ENCODE measurements at places on chromosomes 11 and 22.
A peak's percentile ranks its signal among the peaks of the same experiment; 100 is the strongest.

DNA sequence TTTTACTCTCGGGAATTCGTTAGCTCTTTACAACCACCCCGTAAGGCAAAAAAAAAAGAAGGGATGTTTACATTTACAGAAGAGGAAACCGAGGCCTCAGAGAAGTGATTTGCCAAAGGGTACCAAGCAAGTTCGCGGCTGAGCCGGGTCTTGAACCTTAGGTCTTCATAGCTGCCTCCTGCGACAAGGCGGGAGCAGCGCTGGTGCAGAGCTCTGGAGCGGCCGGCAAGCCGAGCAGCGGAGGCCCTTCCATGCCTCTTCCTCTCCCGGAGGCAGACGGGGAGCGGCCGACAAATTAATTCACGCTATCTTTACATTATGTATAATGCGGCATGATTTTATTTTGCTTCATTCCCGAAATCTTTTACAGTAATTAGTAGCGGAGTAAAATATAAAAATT lies 536.3 kb downstream of the INSC start:
- DNase-seq = no peak

GRCh38 chr11:41320653-41321052 lies 138.8 kb downstream of the LRRC4C start:
- DNase-seq = no peak

DNA sequence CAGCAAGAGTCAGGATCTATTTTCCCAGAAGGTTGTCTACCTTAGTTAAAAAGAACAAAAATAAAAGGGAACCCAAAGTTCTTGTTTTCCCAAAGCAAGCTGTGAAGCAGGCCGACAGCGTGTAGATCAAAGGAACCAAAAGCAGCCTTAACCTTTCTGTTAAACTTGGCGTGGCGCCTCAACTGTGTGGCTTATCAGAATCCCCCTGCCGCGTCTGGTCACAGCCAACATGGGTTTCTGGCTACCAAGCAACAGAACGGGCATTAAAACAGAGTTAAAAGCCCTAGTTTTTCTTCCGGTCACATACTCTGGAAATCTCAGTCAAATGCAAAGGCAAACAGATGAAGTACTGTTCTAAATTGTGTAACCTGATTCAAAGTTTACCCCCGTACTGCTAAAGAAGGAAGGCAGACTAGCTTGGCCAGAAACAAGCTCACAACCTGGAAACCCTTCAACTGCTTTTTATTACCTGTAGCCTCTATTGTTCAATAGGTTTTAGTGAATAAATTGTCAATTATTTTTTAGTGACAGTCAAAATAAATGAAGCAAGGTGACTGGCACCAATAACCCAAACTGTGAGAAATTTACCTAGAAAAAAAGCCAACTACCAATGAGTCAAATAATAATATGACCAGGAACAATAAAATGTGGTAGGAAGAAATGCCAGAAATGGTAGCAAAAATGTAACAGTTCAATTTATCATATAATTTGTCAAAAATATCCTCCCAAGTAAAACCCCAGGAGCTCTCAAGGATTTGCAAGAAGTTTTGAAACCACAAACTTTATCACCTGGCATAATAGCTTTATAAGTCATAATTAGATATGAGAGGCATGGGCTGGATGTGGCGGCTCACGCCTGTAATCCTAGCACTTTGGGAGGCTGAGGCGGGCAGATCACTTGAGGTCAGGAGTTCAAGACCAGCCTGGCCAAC lies 21.4 kb downstream of the CHKA start:
- DNase-seq = no peak

- DNase-seq = no peak
Observed at GRCh38 chr22:29524442-29525191, 28.9 kb downstream of the THOC5 start.

GRCh38 chr11:79702303-79702702 lies 261.5 kb upstream of the TENM4 start:
- no peak for DNase-seq

DNA sequence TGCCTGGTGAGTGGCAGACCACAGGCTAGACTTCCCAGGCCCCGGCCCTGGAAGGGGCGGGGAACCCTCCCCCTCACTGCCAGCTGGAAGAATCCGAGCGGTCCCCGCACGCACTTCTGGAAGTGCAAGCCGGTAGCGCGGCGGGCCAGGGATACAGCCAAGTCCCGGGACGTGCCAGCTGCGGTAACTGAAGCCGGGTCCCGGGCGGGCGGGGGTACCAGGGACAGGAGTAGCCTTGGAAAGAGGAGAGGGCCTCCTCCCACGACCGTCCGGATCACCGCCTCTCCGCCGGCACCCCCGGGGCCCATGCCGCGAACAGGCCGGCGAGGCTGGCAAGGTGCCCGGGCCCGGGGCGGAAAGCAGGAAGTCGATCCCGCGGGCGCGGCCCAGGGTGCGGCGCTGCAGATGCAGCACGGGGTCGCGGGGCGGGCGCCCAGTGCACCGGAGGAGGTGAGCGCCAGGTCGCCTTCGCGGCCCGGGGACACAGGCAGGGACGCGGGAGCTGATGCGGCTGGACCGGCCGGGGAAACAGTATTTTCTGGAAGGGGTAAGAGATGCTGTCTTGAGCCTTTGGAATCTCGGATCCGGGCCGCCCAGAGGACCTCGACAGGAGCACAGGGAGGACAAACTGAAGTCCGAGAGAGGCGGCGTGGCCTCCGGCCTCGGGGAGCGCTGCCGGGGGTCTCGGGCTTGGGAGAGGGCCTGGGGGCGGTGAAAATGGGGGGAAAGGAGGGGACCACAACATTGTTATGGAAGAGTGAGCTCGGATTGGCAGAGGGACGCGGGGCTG lies 783 bp upstream of the SLC35C1 start:
- DNase-seq = peak; percentile 5

- DNase-seq = no peak
Observed at GRCh38 chr11:95308512-95309035, 77.6 kb upstream of the SESN3 start.

- DNase-seq = no peak
Observed at GRCh38 chr11:108289699-108290098, 66.8 kb downstream of the ATM start.

Data from stimulated activated CD8-positive, alpha-beta memory T cell treated with anti-CD3 and anti-CD28 coated beads, Interleukin-4, amount 100 ng/mL, for 1 hour (primary cell).